AML-193 (cell line): ENCODE measurements at places on chromosomes 6 and 20.
A peak's percentile ranks its signal among the peaks of the same experiment; 100 is the strongest.

DNA sequence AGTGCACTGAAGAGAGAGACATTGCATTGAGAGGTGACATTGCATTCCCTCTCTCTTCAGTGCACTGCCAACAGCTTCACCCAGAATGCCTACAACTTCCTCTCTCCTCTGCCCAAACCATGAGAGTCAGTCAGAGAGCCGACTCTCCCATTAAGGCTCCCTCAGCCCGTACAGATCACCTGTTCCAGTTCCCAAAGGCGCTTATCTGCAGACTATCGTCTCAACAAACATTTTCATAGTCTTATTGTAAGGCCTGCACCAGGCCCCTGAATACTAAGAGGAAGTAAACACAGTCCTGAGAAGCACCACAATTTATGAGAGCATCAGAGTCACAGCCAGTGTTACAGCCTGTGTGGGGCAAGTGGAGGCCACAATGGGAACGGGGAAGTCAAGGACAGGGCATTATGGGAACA lies 53.7 kb downstream of the GFOD1 start:
- peak; percentile 69 for DNase-seq

DNA sequence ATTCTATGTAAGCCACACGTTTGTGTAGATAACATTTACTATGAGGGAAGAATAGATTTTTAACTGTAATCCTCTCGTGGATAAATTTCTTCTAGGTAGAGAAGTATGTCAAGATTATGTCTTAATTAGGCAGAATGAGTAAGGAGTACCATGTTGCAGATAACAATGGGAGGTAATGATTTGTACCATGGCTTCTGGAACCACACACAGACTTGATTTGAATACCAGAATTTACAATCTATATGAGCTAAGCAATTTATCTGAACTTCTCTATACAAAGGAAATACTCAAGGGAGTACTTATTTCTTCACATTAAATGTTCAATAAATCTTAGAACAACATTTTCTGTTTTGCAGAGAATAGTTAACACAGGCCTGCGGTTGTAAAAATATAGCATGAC lies 51.5 kb downstream of the RPS12 start:
- DNase-seq, result no peak

- peak; percentile 85 for DNase-seq
Observed at GRCh38 chr20:58306421-58307261, 2.9 kb upstream of the RAB22A start.

GRCh38 chr6:99514089-99514488 lies 1.1 kb downstream of the USP45 start:
- no peak for DNase-seq

DNA sequence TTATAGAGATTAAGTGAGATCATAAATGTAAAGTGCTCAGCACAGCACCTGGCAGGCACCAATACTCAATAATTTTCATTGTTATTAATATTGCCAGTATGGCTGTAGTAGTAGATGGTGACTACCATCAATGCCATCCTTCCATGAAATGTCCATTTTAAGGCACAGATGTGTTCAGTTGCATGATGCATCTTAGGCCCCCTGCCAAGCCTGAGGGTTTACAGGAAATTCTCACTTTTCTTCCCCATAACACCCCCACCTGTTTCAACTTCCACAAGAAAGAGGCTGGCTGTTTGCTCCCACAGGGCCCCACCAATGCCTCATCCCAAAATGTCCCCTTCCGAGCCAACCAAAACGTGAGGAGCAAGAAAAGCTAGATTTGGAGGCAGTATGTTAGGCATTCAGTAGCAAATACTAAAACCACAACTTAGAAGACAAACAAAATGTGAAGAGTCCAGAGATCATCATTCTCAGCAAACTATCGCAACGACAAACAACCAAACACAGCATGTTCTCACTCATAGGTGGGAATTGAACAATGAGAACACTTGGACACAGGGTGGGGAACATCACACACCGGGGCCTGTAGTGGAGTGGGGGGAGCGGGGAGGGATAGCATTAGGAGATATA lies 110.6 kb upstream of the NHSL1 start:
- DNase-seq, result no peak

GRCh38 chr6:157403686-157404051 lies 22.7 kb downstream of the ZDHHC14 start:
- no peak for DNase-seq

- no peak for DNase-seq
Observed at GRCh38 chr6:50390416-50390815, 322.9 kb upstream of the TFAP2D start.

DNA sequence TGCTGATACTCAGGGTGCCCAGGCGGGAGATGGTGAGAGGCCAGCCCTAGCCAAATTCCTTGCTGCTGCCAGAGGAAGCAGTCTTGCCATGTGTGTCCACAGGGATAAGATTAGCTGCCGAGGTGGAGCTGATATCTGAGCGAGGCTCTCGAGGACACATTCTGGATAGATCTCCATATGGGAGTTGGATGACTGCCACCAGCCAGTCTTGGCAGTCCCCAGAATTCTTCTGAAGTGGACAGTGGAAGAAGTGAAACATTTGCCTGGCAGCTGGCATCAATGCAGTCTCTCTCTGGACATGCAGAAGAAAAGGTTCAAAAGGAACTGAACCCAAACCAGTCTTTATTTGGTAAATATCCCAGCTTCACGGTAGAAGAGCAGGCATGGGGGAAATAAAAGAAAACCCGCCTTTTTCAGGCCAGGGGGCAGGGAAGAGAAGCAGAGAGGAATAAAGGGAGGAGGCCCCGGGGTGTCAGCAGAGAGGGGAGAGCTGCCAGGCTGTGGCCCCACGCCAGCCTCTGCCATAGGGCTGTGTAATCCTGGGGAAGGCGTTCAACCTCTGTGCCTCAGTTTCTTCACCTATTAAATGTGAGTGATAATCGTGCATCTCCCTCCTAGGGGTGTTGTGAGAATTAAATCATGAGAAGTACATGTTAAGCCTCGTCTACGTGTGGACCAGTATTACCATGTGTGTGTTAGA lies 3.7 kb upstream of the FUCA2 start:
- no peak for DNase-seq

GRCh38 chr6:20427856-20428255 lies 26.2 kb downstream of the E2F3 start:
- peak; percentile 3 for DNase-seq

DNA sequence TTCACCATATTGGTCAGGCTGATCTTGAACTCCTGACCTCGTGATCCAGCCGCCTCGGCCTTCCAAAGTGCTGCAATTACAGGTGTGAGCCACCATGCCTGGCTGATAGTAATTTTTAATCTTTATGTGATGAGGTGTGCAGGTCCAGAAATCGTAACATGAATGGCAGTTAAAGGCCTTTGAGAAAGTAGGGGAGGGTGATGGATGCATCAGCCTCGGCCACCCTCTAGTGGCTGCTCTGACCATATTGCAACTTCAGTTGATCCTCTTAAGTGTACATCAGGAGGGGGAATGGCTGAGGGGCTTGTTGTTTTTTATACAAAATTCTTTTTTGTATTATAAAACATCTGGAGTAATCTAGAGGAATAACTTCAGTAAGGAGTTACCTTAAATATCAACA lies 193.0 kb downstream of the ZFAND3 start:
- peak; percentile 69 for DNase-seq

GRCh38 chr6:43328528-43328927 lies 19.9 kb upstream of the CRIP3 start:
- no peak for DNase-seq
